ENCODE measurements at places on chromosomes 6 and 20. TPM values are rescaled to one million over a fixed set of nuclear protein-coding genes. Genes with fewer than 3 reads are reported as not detected.
A peak's percentile ranks its signal among the peaks of the same experiment; 100 is the strongest.

The WFDC10B gene
- total RNA-seq: not detected

DNA sequence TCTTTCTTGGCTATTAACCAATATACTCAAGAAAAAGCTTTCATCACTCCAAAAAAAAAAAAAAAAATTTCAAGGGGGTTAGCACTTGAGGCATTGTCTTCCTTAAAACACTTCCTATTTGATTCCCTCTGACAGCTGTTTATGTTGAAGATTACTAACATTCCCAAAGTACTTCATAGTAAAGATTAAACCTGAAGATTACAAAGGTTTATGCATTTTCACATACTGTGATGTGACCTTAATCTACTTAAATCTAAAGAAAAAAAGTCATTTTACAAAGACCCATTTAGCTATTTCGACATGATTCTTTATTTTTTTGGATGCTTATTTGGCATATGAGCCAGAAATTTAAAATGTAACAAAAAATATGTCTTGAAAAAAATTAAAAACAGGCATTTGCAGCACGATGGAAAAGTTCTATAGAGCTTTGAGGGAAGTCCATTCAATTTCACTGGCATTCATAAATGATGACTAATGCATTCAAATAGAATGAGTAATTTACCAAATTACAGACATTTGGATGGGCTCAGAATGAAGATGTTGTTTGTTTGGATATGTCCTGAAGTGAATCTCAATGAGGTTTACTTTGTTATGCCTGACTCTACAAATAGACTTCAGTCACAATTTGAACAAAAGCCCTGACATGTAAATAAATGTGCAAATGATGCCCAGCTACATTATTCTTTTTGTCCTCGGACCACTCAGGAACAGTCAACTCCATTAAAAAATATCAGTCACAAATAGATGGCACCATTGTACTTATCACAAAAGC lies 674.6 kb upstream of the MARCKS start:
- H3K27ac ChIP-seq: no peak overlapping the region
- peaks cover 3% of the 10 kb centered on the region for H3K36me3 ChIP-seq
- no peak for DNase-seq
- peaks cover 2% of the 10 kb centered on the region for H3K27me3 ChIP-seq

DNA sequence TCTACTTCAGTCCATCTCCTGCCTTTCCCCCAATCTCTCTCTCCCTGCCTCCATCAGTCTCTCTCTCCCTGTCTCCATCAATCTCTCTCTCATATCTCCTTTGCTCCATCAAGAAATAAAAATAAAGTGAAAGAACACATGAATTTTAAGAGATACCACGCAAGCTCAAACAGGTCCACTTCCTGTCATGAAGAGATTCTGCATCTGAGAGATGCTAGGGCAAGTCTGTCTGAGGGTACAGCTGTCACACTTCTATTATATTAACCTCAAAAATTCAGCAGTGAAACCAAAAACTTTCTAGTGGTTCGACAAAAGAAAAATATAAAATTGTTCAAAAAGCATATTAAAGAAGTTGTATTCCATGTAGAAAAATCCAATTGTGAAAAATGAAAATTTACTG lies 296.8 kb upstream of the RSPO3 start:
- DNase-seq: no peak
- no peaks in the 10 kb centered on the region for H3K27me3 ChIP-seq
- H3K4me1 ChIP-seq: no peaks in the 10 kb centered on the region
- H3K27ac ChIP-seq: no peak overlapping the region

The TNXB gene
- total RNA-seq: 7.5 TPM

The PRSS35 gene
- total RNA-seq: 1.3 TPM

GRCh38 chr20:22795871-22796270 lies 211.5 kb upstream of the FOXA2 start:
- H3K4me1 ChIP-seq: peaks cover 6% of the 10 kb centered on the region
- peaks cover 3% of the 10 kb centered on the region for H3K27me3 ChIP-seq
- no peak overlapping the region for H3K4me3 ChIP-seq
- H3K27ac ChIP-seq: no peak overlapping the region
- H3K36me3 ChIP-seq: no peaks in the 10 kb centered on the region

The IPCEF1 gene
- 18.8 TPM for total RNA-seq

DNA sequence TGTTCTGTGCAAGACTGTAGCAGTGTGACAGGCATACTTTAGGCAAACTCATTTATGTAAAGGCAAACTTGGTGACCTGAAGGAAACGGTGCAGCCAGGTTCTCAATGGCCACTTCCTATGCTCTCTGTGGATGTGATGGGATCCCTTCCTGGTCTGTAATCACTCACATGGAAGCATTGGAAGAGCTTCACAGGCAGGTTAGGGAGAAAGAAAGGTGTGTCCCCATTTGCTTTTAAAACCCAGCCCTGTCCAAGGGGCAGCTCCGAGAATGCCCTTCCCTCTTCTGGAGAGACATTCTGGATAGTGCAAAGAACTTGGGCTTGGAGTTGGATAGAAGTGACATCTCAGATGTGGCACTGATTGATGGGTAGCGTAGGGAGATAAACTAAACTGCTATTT lies 28.1 kb downstream of the CEP43 start:
- peaks cover 36% of the 10 kb centered on the region for H3K36me3 ChIP-seq
- no peak overlapping the region for H3K27ac ChIP-seq
- DNase-seq: no peak
- peaks cover 5% of the 10 kb centered on the region for H3K27me3 ChIP-seq
- peaks cover 9% of the 10 kb centered on the region for H3K4me1 ChIP-seq

- H3K4me1 ChIP-seq: peaks cover 49% of the 10 kb centered on the region
- no peak overlapping the region for H3K27ac ChIP-seq
- no peak for DNase-seq
- peaks cover 2% of the 10 kb centered on the region for H3K36me3 ChIP-seq
- H3K4me3 ChIP-seq: peak overlapping the region; percentile 69
Measured at GRCh38 chr20:23156170-23156841, 70.2 kb upstream of the CD93 start.

The GNRH2 gene
- 0.87 TPM for total RNA-seq
